Posterior vena cava (tissue), 2 donors: ENCODE measurements at places on chromosomes 5 and 9. TPM values are rescaled to one million over a fixed set of nuclear protein-coding genes. Genes with fewer than 3 reads are reported as not detected.

Gene SAXO1
- 0.05 TPM for total RNA-seq

GRCh38 chr5:144183254-144183889, 12.7 kb downstream of the KCTD16 start:
- DNase-seq = no peak

GRCh38 chr5:9269014-9269413, 276.9 kb downstream of the SEMA5A start:
- no peak for DNase-seq

DNA sequence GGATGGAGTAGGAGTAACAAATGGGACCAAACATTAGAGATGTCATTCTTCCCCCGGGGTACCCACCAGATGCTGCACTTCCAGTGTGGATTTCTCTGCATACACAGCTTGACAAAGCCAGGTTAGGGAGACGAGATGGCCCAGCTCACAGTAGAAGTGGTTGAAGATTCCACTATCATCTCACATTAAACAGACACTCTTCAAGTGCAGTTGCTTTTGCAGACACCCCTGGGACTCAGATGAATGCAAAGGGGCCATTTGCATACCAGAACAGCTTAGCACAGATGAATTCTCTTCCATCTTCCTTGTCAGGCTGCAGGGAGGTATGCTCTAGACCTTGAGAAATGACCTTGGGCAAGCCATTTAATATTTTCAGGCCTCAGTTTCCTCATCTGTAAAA, 12.6 kb upstream of the C5orf58 start:
- DNase-seq = no peak
